SK-N-SH (cell line): ENCODE measurements at places on chromosomes 4 and X.

- DNase-seq: no peak
Measured at GRCh38 chr4:36394352-36394903, 113.0 kb downstream of the DTHD1 start.

DNA sequence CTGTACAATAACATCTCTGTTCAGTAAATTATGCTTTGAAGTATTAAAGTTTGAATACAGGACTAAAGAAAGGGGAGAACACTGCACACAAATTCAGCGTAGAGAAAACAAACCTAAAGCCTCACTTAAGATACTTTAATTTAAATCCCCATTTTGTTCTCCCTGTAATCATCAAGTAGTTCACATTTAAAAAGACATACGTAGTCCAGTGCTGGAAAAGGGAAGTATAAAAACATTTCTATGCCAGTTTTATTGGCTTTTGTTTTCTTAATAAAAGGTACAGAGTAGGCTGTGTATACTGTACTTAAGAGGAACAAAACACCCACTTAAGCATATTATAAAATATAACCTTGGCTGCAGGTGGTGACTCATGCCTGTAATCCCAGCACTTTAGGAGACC lies 101.6 kb downstream of the FGF16 start:
- no peak for DNase-seq

DNA sequence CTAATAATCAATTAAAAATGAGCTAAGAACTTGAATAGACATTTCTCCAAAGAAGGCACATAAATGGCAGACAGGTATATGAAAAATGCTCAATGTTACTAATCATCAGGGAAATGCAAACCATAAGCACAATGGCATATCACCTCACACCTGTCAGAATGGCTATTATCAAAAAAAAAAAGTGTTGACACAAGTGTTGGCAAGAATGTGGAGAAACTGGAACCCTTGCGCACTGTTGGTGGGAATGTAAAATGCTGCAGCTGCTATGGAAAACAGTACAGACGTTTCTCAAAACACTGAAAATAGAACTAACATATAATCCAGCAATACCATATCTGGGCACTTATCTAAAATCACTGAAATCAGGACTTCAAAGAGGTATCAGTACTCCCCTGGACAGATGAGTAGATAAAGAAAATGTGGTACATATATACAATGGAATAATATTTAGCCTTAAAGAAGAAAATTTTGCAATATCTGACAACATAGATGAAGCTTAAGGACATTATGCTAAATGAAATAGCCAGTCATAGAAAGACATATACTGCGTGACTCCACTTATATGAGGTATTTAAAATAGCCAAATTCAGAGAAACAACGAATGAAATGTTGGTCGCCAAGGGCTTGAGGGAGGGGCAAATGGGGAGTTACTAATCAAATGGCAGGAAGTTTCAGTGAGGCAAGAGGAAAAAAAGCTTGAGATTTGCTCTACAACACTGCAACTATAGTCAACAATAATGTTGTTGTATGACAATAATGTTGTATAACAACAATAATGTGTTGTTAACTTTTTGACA lies 175.5 kb downstream of the WDFY3 start:
- DNase-seq: no peak

- no peak for DNase-seq
Measured at GRCh38 chrX:44010626-44011025, 37.4 kb upstream of the NDP start.

DNA sequence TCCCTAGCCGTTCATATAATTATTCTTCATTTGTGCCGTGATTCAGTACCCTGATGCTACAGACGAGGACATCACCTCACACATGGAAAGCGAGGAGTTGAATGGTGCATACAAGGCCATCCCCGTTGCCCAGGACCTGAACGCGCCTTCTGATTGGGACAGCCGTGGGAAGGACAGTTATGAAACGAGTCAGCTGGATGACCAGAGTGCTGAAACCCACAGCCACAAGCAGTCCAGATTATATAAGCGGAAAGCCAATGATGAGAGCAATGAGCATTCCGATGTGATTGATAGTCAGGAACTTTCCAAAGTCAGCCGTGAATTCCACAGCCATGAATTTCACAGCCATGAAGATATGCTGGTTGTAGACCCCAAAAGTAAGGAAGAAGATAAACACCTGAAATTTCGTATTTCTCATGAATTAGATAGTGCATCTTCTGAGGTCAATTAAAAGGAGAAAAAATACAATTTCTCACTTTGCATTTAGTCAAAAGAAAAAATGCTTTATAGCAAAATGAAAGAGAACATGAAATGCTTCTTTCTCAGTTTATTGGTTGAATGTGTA lies 7.0 kb downstream of the SPP1 start:
- no peak for DNase-seq

- DNase-seq: no peak
Measured at GRCh38 chrX:3479026-3479425, 132.6 kb upstream of the MXRA5 start.

- no peak for DNase-seq
Measured at GRCh38 chrX:38919202-38919601, 117.9 kb downstream of the MID1IP1 start.

DNA sequence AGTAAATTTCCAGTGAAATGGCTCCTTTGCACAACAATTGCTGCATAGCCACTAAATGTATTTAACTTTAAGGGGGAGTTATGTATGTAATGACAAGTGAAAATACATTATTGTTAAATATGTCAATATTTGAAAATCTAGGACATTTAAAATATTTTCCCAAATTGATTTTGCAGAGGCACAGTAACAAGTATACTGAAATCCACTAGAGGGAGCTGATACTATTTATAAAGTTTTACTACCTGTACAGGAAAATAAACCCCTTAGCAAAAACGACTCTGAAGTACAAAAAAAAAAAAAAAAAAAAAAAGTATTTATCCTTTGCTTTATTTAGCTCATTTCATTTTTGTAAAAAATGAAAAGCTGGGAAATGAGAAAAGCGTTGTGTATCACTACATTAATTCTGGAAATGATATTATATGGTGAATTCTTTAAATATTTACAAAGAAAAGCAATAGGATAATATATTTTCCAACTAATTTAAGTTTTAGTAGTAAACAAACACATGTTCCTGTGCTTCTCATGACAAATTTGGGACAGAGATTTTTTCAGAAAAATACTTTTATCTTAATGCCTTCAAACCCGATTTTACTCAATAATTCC lies 727.7 kb downstream of the DMD start:
- peak; percentile 11 for DNase-seq

GRCh38 chr4:139568206-139568955 lies 12.4 kb upstream of the SETD7 start:
- no peak for DNase-seq

DNA sequence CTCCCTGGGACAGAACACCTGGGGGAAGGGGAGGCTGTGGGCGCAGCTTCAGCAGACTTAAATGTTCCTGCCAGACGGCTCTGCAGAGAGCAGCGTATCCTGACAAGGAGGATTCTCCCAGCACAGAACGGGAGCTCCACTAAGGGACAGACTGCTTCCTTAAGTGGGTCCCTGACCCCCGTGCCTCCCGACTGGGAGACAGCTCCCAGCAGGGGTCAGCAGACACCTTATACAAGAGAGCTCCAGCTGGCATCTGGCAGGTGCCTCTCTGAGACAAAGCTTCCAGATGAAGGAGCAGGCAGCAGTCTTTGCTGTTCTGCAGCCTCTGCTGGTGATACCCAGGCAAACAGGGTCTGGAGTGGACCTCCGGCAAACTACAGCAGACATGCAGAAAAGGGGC lies 44.5 kb upstream of the FAAH2 start:
- no peak for DNase-seq

- DNase-seq: peak; percentile 95
Measured at GRCh38 chr4:150078041-150078578, at the start of gene DCLK2. DCLK2 (plus strand) TSS chr4:150078445; CDS start chr4:150079028, 583 bp downstream.

DNA sequence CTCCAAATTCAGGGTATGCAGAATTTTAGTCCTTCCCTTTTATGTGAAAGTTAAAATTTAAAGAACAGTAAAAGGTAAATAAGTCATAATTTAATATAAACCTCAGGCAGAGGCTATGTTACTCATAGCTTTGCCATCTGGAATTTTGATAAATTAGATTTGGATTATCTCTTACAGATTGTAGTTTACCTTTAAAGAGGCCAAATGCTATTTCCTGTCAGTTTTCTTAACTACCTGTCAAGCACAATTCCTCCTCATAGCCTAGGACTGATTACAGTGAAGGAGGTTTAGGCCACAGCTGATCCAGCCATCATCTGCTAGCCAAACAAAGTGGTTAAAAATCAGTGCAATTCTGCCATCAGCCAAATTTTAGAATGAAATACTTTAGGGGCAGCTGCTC lies 128.1 kb downstream of the MFAP3L start:
- DNase-seq: no peak

DNA sequence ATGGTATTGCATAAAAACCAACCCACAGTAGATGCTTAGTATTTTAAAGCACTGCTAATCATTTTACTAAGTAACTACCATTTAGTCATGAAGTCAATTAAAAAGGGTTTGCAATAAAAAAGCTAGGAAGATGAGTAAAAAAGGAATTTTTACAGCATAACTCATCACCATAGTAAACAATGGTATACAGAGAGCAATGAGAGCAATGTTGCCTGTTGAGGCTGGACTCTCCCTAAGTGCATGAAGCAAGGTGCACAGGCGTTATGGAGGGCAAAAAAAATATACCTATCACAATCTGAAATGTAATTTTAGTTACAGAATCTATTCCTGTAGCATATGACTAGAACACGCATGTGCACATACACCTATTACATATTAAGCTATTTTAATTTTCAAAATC lies 129.6 kb upstream of the BMP3 start:
- no peak for DNase-seq

DNA sequence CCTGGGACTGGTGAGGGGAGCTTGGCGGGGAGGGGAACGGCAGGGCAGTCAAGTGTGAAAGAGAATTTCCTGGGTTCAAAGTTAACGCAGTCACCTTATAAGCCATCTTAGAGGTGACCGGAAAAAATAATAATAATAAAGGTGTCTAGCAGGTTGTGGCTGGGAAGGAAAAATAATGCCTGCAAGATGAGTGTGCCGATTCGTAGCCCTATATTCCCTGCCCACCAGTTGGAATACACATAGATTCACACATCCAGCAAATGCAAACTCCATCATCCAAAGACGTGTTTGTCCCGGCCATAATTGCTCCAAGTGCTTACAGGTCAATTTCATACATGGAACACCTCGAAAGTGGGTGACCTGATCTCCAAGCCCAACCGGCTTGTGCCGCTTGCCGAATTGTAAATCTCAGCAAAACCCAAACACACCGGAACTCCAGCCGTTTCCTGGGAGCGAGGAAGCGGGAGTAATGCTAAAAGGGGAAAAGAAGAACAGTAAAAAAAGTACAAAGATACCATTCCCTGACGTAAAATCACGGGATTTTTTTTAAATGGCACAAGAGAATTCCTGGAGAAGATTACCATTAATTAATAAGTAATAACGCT lies 1.3 kb upstream of the FAT1 start:
- DNase-seq: no peak

GRCh38 chrX:144840616-144841015 lies 406.7 kb upstream of the SPANXN1 start:
- DNase-seq: no peak

- DNase-seq: no peak
Measured at GRCh38 chrX:20224814-20225487, 41.8 kb downstream of the RPS6KA3 start.

GRCh38 chrX:105872941-105873340 lies 50.6 kb downstream of the NRK start:
- no peak for DNase-seq

DNA sequence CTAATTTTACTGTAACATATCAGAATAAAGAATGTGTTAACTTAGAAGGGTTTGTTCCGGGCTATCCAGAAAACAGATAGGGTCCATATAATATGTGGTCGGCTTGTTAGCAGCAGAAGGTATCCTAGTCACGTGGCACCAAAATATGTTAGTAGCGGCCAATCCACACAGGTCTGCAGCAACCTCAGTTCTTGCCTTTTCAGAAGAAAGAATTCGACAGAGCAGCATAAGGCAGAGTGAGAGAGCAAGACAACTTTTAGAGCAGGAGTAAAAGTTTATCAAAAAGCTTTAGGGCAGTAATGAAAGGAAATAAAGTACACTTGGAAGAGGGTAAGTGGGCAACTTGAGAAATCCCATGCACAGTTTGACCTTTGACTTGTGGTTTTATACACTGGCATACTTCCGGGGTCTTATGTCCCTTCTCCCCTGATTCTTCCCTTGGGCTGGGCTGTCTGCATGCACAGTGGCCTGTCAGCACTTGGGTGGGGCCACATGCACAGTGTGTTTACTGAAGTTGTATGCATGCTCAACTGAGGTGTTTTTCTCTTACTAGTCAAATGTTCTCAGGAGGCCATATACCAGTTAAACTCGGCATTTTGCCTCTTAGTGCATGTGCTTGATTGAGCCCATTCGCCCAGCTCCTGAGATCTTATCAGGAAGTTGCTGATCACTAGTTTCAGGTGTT lies 37.0 kb upstream of the ABCG2 start:
- no peak for DNase-seq

DNA sequence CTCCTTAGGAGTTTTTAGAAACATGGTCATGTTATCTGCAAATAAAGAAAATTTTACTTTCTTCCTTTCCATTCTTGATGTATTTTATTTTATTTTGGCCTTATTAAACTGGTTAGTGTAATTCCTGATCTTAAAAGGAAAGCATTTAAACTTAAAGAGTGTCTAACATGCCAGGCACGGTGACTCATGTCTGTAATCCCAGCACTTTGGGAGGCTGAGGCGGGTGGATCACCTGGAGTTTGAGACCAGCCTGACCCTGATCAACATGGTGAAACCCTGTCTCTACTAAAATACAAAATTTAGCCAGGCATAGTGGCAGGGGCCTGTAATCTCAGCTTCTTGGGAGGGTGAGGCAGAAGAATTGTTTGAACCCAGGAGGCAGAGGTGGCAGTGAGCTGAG lies 281.3 kb downstream of the PTTG2 start:
- DNase-seq: no peak

DNA sequence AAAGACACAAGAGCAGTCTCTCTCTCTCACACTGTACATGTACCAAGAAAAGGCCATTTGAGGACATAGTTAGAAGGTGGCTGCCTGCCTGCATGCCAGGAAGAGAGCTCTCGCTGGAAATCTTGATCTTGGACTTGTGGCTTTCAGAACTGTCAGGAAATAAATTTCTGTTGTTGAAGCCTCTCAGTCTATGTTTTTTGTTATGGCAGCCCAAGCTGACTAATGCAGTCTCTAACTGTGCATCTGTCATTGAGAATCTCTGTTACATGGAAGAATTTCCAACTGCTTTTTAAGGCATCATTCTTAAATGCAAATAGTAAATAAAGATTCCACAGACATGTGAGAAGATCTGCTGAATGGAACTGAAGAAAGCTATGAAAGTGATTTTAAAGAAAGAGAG lies 198.3 kb downstream of the PCDH10 start:
- DNase-seq: no peak

GRCh38 chr4:39597695-39598381 lies 40.8 kb downstream of the SMIM14 start:
- DNase-seq: no peak
